B cell (primary cell): ENCODE measurements at places on chromosomes 1 and 21. TPM values are rescaled to one million over a fixed set of nuclear protein-coding genes. Genes with fewer than 3 reads are reported as not detected.
A peak's percentile ranks its signal among the peaks of the same experiment; 100 is the strongest.

HTR1D gene
- not detected in 2 replicates for total RNA-seq

PRAMEF6 gene
- not detected in 2 replicates for total RNA-seq

SPRR1A gene
- total RNA-seq, result not detected in 2 replicates

TRAF3IP3 gene
- total RNA-seq, result 257 and 262 TPM in 2 replicates

H6PD gene
- 30.2 and 31.4 TPM in 2 replicates for total RNA-seq

PPM1J gene
- 1.7 and 2.1 TPM in 2 replicates for total RNA-seq

THEM5 gene
- total RNA-seq, result not detected in 2 replicates

TFB2M gene
- 11.6 and 14.7 TPM in 2 replicates for total RNA-seq

LMOD1 gene
- not detected in 2 replicates for total RNA-seq

LRRIQ3 gene
- total RNA-seq, result 1.4 and 2.2 TPM in 2 replicates

RHD gene
- not detected in 2 replicates for total RNA-seq

DNA sequence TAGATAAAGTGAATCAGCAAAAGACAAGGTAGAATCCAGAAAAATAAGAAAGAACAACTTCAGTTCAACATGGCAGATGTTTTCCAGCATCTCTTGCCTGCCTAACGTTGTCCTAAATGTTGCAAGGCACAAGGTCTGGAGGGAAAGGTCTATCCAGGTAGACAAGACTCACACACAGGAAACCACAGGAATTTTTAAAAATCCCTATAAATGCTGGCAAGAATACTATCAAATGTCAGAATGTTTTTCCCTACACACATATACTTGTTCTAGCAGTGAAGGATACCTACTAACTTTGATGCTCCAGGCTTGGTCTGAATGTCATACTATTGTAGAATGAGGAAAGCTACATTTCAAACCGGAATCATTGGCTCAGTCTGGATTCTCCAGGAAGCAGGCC lies 10.6 kb downstream of the GJA5 start:
- no peaks in the 10 kb centered on the region for H3K27me3 ChIP-seq
- H3K4me1 ChIP-seq, result no peaks in the 10 kb centered on the region
- no peak for DNase-seq
- no peak overlapping the region for H3K27ac ChIP-seq
- no peaks in the 10 kb centered on the region for H3K36me3 ChIP-seq

- no peaks in the 10 kb centered on the region for H3K4me1 ChIP-seq
- no peak for DNase-seq
- no peak overlapping the region for H3K4me3 ChIP-seq
- no peaks in the 10 kb centered on the region for H3K36me3 ChIP-seq
Measured at GRCh38 chr1:184449916-184450315, 63.1 kb downstream of the C1orf21 start.

- no peaks in the 10 kb centered on the region for H3K36me3 ChIP-seq
- no peaks in the 10 kb centered on the region for H3K27me3 ChIP-seq
- DNase-seq, result no peak
- H3K4me1 ChIP-seq, result no peaks in the 10 kb centered on the region
- H3K27ac ChIP-seq, result no peak overlapping the region
Measured at GRCh38 chr1:60847391-60847790, 235.0 kb upstream of the NFIA start.

- H3K4me3 ChIP-seq, result no peak overlapping the region
- H3K27ac ChIP-seq, result peak overlapping the region; percentile 18
Measured at GRCh38 chr21:34092262-34092921, 19.0 kb downstream of the MRPS6 start.

- H3K4me3 ChIP-seq, result no peak overlapping the region
- H3K27ac ChIP-seq, result no peak overlapping the region
- H3K4me1 ChIP-seq, result peaks cover 11% of the 10 kb centered on the region
- DNase-seq, result no peak
- H3K36me3 ChIP-seq, result no peaks in the 10 kb centered on the region
Measured at GRCh38 chr1:86155807-86156565, 586 bp downstream of the COL24A1 start.

- DNase-seq, result no peak
- no peak within 1 kb of the TSS for H3K4me3 ChIP-seq
Measured at GRCh38 chr1:3021233-3021671, at the start of gene ACTRT2. Gene ACTRT2, plus strand, starts transcription at chr1:3021467. Its CDS starts 220 bp downstream, at chr1:3021687.

GRCh38 chr1:37394574-37395464 lies 79.6 kb upstream of the ZC3H12A start:
- H3K36me3 ChIP-seq, result no peaks in the 10 kb centered on the region
- DNase-seq, result no peak
- peaks cover 8% of the 10 kb centered on the region for H3K27me3 ChIP-seq
- no peaks in the 10 kb centered on the region for H3K4me1 ChIP-seq

DNA sequence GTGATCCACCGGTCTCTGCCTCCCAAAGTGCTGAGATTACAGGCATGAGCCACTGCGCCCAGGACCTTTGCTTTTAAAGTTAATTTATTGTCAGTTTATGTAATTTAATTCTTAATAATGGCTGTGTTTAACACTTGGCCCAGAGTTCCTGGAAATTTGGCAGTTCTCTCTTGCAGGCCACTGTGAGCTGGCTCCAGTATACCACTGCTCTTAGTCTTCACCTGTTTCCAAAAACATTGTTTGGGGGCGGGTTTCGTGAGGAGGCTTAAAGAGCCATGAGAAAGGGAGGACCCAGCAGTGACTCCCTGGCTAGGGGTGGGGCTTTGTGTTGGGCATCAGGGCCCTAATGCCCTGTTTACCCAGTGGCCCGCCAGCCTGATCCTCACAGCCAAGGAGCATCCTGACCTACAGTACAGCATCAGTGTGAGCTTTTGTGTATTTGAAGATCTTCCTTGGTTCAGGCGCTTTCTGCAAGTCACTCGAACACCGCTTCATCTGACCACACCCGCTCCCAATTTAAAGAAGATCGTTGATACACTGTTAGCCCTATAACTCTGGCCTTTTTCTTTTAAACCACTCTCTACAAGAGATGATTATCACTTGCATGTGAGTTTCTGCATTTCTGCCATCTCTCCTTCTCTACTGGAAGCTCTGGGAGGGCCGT lies 12.0 kb upstream of the BGLAP start:
- no peaks in the 10 kb centered on the region for H3K27me3 ChIP-seq
- H3K4me3 ChIP-seq, result no peak overlapping the region
- no peak overlapping the region for H3K27ac ChIP-seq

GRCh38 chr1:26043765-26044164 lies 2.2 kb downstream of the SLC30A2 start:
- no peak for DNase-seq
- peaks cover 16% of the 10 kb centered on the region for H3K27me3 ChIP-seq
- no peak overlapping the region for H3K4me3 ChIP-seq
- H3K27ac ChIP-seq, result no peak overlapping the region
- no peaks in the 10 kb centered on the region for H3K4me1 ChIP-seq

GRCh38 chr1:58409336-58409735 lies 137.2 kb downstream of the OMA1 start:
- H3K4me1 ChIP-seq, result no peaks in the 10 kb centered on the region
- no peak for DNase-seq
- H3K4me3 ChIP-seq, result no peak overlapping the region
- H3K27ac ChIP-seq, result no peak overlapping the region
- H3K36me3 ChIP-seq, result no peaks in the 10 kb centered on the region

- no peak for DNase-seq
- H3K27me3 ChIP-seq, result no peaks in the 10 kb centered on the region
- no peaks in the 10 kb centered on the region for H3K4me1 ChIP-seq
- H3K4me3 ChIP-seq, result no peak overlapping the region
- H3K36me3 ChIP-seq, result no peaks in the 10 kb centered on the region
Measured at GRCh38 chr1:56094168-56094567, 485.2 kb downstream of the PLPP3 start.

GRCh38 chr1:18875107-18875795 lies 15.8 kb upstream of the TAS1R2 start:
- no peaks in the 10 kb centered on the region for H3K27me3 ChIP-seq
- DNase-seq, result peak; percentile 62
- H3K27ac ChIP-seq, result no peak overlapping the region
- H3K4me3 ChIP-seq, result no peak overlapping the region
- no peaks in the 10 kb centered on the region for H3K4me1 ChIP-seq
- H3K36me3 ChIP-seq, result no peaks in the 10 kb centered on the region

DNA sequence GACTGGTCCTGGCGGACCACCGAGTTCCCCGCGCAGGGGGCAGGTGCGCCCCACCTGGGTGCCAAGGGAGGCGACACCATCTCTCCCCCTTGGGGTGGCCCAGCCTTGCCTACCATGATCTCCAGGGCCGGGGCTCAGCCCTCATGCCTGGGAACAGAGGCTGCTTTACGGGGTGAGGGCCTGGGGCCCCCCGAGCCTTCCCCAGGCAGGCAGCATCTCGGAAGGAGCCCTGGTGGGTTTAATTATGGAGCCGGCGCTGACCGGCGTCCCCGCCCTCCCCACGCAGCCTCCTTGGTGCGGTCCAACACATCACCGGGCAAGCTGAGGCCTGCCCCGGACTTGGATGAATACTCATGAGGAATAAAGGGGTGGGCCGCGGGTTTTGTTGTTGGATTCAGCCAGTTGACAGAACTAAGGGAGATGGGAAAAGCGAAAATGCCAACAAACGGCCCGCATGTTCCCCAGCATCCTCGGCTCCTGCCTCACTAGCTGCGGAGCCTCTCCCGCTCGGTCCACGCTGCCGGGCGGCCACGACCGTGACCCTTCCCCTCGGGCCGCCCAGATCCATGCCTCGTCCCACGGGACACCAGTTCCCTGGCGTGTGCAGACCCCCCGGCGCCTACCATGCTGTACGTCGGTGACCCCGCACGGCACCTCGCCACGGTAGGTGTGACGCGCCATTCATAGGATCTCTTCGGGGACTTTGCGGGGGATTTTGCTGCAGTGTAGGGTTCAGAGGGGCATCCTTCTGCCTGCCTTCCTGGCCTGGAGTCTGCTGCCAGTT lies 38.2 kb downstream of the TP73 start:
- no peak for DNase-seq
- H3K36me3 ChIP-seq, result no peaks in the 10 kb centered on the region
- peaks cover 3% of the 10 kb centered on the region for H3K4me1 ChIP-seq
- no peak overlapping the region for H3K4me3 ChIP-seq
- H3K27ac ChIP-seq, result no peak overlapping the region

GRCh38 chr1:208756339-208756981 lies 512.3 kb upstream of the PLXNA2 start:
- DNase-seq, result no peak
- H3K27me3 ChIP-seq, result no peaks in the 10 kb centered on the region
- H3K4me3 ChIP-seq, result no peak overlapping the region
- H3K4me1 ChIP-seq, result no peaks in the 10 kb centered on the region

DNA sequence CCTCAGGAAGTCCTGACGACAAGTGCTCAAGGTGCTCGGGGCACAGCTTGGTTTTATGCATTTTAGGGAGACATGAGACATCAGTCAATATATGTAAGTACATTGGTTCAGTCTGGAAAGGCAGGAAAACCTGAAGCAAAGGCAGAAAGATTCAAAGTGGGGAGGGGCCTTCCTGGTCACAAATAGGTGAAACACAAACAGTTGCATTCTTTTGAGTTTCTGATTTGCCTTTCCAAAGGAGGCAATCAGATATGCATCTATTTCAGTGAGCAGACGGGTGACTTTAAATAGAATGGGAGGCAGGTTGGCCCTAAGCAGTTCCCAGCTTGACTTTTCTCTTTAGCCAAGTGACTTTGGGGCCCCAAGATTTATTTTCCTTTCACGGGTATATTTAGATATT lies 8.9 kb upstream of the RNF187 start:
- no peak overlapping the region for H3K4me3 ChIP-seq
- no peak overlapping the region for H3K27ac ChIP-seq
- DNase-seq, result no peak
- peaks cover 8% of the 10 kb centered on the region for H3K4me1 ChIP-seq

GRCh38 chr1:9687874-9688582 lies 36.5 kb downstream of the PIK3CD start:
- H3K4me1 ChIP-seq, result peaks cover 69% of the 10 kb centered on the region
- H3K36me3 ChIP-seq, result peaks cover 7% of the 10 kb centered on the region
- peak; percentile 23 for DNase-seq
- H3K27ac ChIP-seq, result peak overlapping the region; percentile 63

DNA sequence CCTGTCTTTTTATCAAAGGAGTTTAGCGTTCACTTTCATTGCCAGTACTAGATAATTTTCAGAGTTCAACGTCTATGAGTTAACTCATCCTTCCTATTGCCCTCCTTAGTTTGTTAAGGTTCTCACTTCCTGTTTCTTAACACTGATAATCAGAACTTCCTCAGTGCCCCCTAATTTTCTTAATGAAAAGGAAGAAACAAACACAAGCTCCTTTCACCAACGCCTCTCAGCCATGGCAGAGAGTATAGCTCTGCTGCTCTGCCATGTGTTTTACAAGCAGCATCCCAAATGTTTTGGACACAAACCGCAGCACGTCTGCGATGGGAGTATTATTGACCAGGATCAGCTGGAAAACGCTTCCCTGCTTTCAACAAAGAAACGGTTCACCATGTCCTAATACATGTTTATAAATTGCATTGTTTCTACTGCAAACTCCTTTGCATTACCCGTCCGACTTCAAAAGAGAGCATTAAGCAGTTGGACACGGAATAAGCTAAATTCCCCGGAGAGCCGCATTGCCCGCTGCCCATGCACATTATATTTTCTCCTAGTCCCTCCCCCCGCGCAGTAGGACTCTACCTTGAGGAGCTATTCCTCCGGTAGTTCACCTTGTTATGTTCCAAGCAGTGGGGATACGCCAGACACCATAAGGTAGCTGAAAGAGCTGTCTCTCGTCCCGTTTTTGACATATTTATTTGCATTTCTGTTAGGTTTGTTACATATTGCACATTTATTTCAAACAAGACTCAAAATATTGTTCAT lies 561 bp downstream of the OLFM3 start:
- no peaks in the 10 kb centered on the region for H3K36me3 ChIP-seq
- no peaks in the 10 kb centered on the region for H3K27me3 ChIP-seq
- H3K27ac ChIP-seq, result no peak overlapping the region
- H3K4me1 ChIP-seq, result no peaks in the 10 kb centered on the region
- H3K4me3 ChIP-seq, result no peak overlapping the region

GRCh38 chr1:29124366-29125236 lies 898 bp upstream of the TMEM200B start:
- DNase-seq, result peak; percentile 69
- no peak overlapping the region for H3K27ac ChIP-seq
- H3K27me3 ChIP-seq, result peaks cover 29% of the 10 kb centered on the region
- no peaks in the 10 kb centered on the region for H3K36me3 ChIP-seq

GRCh38 chr21:44365251-44365966 lies 12.0 kb downstream of the TRPM2 start:
- no peak overlapping the region for H3K4me3 ChIP-seq
- peaks cover 3% of the 10 kb centered on the region for H3K36me3 ChIP-seq
- H3K27me3 ChIP-seq, result no peaks in the 10 kb centered on the region

GRCh38 chr1:78234496-78234895 lies 188.7 kb downstream of the GIPC2 start:
- no peak overlapping the region for H3K4me3 ChIP-seq
- H3K36me3 ChIP-seq, result no peaks in the 10 kb centered on the region
- H3K27me3 ChIP-seq, result no peaks in the 10 kb centered on the region
- no peak overlapping the region for H3K27ac ChIP-seq
